ENCODE measurements at places on chromosomes 2 and 18.
A peak's percentile ranks its signal among the peaks of the same experiment; 100 is the strongest.

DNA sequence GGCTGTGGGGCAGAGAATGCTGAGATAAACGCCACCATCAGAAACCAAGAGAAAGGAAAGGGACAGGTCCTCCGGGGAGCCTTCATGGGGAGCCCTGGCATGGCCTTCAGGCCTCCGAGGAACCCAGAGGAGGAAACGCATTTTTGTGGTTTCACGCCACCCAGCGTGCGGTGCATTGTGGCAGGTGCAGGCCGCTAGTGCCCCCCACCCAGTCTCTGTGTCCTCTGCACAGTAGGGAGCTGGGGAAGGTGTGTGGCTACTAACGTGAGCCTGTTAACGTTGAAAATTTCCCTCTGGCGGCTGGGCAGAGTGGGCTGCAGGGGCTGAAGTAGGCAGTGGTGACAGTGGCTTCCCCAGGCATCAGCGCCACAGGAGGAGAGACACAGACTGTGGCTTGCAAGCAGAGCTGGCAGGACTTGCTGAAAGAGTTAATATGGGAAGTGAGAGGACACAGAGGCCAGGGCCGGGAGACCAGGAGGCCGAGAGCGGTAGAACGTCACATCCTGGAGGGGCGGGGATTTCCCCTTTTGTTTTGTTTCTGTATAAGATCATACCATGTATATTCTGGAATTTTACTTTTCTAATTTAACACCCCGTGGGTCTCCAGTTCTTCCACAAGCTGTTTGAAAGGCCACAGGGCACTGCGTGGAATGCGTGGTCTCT is 166.9 kb downstream of the GBX2 start:
- DNase-seq: no peak

DNA sequence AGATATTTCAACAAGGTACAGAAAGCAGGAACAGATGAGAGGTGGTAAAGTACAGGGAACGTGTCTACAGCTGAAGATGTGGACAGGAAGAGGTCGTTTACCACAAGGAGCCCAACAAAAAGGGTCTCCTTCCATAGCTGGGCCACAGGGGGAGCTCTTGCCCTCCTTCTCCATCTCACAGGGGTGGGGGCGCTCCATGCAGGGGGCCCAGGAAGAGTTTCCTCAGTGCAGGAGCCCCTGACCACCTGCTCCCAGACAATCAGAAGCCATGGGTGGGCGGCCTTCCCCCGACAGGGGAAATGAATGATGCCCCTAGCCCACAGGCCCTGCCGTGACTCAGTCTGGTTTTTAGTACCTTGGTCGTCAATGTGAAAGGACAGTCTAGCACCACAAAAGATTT is 163.6 kb upstream of the ZNF516 start:
- DNase-seq: no peak

GRCh38 chr2:194591192-194591591 is 1065.8 kb upstream of the SLC39A10 start:
- DNase-seq: no peak

DNA sequence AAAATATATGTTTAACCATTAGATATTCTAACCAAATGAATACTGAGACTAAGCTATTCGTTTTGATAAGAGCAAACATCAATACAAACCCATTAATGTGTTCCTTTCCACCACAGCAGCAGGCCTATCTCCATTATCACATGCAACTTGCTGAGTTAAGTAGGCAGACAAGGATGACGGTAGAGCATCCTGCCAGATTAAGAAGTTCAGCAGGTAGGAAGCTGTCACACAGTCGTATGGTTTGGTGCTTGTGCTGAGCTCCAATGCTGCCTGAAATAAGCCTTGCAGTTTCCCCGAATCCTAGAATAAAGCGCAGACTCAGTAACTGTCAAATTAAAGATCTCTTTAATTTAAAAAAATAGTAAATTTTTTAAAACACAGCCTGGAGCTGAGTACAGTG is 39.6 kb downstream of the THADA start:
- DNase-seq: no peak

DNA sequence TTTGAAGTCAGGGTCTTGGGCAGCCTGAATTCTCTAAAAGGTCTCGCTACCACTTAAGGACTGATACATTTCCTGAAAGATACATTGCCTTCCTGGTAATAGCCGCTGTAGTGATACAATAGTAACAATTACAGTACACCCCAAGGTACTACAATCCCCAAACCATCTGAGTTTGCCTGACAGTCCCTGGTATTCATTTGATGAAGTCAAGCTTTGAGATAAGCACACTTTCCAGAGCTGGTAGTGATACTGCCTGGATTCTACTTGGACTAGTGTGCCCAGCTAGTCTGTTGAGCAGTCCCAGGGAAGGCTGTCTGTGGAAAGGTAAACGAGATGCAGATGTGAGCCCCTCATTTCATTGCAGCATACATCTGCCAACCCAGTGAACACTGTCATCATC is 24.4 kb upstream of the ITGB6 start:
- no peak for DNase-seq

DNA sequence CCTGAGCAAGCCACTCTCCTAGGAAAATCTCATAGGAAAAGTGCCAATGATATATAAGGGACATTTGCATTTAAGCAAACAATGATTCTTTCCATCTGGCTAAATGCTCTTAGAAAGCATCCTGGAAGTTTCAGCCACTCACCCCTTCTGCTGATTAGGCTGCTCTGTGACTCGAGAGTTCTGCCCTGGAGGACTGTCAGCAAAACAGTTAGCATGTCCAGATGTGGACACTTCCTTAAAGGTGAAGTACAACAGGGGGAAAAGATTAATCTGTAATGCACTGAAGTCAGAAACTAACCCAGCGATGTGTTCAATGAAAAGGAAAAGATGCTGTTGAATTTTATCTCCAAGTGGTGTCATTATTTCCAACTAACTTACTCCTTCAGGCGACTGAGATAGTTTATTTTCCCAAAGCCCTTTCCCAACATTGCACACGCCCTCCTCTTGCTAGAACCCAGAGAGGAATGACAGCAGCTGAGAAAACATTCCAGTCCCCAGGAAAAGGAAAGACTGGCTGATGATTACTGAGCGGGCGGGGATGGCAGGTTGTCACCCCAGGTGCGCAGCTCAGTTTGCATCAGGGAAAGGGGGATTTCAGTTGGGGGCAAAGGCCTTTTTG is 214.0 kb downstream of the SS18 start:
- DNase-seq: no peak

DNA sequence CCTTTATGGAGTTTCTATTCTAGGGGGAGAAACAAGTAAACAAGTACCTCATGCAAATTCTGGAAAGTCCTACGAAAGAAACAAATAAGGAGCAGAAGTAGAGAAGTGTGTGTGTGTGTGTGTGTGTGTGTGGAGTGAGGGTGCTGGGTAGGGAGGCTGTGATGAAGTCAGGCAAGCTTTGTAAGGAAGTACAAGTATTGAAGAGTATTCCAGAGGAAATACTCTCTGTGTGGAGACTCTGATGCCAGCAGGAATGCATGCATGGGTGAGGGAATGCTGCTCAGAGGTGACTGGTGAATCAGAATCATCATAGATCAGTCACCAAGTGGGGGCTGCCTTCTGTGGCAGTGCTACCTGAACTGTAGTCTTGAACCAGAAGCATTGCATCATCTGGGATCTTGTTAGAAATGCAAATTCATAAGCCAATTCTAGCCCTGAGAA is 34.5 kb downstream of the SLC4A3 start:
- no peak for DNase-seq

DNA sequence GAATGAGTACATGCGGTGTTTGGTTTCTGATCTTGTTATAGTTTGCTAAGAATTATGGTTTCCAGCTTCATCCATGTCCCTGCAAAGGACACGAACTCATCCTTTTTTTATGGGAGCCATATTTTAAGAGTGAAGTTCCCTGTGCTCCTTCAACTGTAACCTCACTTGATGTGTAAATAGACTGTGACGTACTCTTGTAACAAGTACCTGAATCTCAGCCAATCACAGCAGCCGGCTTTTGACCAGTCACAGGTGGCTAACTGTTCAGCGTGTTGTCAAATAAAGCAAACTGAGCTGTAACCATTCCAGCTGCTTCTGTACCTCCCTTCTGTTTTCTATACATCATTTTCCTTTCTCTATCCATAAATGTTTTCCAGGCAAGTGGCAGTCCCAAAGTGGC is 774.3 kb upstream of the HS6ST1 start:
- DNase-seq: no peak

- no peak for DNase-seq
These were observed 5.8 kb upstream of the RDH14 start for GRCh38 chr2:18566145-18566769.

DNA sequence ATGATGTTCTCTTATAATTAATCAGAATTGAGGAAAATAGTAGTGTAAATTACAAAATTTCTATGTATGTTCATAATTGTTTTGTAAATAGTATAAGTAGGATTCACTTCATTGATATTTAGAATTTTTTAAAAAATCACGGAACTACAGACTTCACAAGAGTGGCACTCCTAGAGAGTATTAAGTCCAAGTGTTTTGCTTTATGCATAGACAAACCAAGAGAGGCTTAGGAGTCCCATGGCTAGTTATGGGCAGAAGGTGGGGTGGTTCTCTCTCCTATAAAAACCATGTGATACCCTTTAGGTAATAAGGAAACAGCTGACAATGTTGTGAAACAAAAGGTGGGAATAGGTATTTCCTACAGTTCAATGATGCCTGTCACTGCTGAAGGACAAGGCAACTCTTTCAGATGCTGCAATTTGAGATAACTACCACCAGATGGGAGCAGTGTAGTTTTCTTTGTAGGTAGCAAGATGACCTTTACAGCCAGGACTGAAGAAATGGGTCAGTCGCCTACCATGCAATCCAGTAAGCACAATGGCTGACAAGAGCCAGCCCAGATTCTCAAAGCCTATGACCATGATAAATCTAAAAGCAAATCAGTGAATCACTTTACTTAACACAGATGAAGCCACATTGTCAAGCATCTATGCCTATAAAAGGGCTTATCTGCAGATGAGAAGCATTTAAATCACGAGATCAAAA is 83.9 kb downstream of the AAK1 start:
- peak; percentile 54 for DNase-seq

DNA sequence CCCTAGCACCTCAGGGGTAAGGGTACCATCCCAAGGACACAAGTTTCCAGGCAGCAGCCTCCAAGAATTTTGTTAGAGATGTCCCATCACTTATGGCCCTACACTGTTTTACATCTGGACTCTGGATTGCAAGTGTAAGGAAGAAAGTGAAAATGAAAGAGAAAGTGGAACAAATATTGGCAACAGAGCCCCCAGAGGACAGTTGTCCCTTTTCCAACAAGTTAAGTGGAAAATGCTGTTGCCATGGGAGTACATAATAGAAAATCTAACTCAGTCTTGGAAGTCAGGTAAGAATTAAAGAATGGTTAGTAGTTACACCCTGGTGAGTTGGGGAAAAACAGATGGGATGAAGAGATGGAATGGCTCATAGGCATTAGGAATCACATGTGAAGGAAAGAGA is 50.6 kb downstream of the TTC21B start:
- DNase-seq: no peak

GRCh38 chr2:27275211-27276150 is at the start of gene DNAJC5G:
Gene DNAJC5G (plus strand): TSS chr2:27275433. CDS start chr2:27276729, 1,296 bp downstream.
- DNase-seq: no peak

DNA sequence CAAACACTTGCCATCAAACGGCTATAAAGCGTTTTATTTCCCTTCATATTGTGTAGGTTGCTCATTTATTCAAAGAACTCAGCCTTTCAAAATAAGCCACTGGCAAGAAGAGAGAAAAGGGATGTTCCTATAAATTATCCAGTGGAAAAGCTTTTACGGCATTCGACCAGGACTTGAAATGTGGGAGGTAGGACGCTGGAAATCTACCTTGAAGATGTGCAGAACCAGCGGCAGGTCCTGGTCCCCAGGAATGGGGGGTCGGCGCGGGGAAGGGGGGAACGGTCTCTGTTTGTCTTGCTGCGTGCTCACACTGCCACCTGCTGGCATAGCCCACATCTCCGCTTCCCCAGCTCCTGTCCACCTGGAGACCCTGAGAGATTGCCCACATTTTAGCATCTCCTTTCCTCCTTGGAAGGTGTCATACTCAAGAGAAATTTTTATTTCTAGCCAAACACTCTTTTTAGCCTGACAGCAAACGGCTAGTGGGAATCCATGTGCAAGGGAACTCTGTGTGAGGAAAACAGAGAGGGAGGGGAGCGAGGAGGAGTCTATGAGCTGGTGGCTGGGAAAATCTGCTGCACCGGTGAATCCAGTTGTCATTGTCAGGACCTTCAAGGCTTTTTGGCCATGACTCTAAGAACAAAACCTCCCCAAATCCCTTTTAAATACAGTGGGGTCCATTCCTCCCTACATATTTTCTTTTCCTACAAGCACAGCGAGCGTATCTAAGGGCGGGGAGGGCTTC is 349.0 kb upstream of the PKDCC start:
- DNase-seq: peak; percentile 25

DNA sequence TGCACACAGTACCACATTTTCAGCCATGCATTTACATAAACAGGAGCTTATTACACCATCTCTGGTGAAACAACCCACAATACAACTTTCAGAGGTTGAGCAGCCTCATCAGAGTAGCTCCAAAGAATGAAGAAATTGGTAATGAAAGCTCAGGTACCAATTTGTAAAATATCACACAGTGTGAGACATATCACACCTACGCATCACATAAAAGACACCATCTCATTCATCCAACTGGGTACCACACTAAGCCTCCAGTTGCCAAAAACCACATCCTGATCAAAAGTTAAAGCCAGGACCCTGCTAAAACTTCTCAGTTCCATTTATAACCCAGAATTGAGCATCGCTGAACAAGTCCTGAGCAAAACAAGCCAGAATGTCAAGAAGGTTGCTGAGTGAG is 4.6 kb downstream of the TMEM163 start:
- DNase-seq: no peak

Measured in HuH-7.5 (cell line).